ENCODE measurements at places on chromosomes 6 and 20. TPM values are rescaled to one million over a fixed set of nuclear protein-coding genes. Genes with fewer than 3 reads are reported as not detected.

DNA sequence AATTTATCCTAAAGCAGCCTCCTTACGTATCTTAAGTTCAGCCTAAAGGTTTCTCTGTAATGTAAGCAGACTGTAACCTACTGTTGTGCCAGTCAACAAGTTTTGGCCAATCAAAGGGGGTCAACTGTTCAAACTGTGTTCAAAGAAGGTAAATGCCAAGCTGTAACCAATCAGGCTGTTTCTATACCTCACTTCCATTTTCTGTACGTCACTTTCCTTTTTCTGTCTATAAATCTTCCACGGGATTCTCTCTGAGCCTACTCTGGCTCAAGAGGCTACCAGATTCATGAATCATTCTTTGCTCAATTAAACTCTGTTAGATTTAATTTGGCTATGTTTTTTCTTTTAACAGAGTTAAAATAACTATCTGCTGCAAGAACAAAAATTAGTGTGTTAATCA, 5.1 kb upstream of the CALHM6 start:
- DNase-seq, result no peak

- no peak for DNase-seq
Measured at GRCh38 chr20:56373942-56374341, 15.2 kb downstream of the FAM210B start.

- no peak for DNase-seq
Measured at GRCh38 chr6:56403745-56404144, 156.4 kb upstream of the COL21A1 start.

GRCh38 chr6:6609450-6609849, 20.9 kb downstream of the LY86 start:
- DNase-seq, result no peak

DNA sequence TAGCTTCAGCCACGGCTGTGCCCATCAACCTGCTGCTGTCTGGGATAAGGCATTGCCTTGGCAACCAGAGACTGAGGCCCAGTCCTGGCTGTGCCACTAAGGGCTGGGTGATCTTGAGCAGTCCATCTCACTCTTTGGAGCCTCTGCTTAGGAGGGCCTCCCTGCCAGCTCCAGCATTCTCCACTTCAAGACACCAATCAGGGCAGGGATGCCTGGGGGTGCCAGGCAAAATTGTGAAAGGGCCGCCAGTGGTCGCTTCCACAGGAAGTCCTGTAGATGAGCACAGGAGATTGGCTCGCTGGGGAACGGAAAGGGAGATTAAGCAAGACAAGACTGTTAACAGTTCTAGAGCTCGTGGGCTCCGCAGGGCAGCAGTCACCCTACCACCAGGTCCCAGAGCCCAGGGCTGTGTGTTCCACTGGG, at the start of gene RAB44:
Gene RAB44, plus strand, starts transcription at position 346 of the 423 bp plus-strand sequence. CDS start 6,410 bp downstream, outside the sequence.
- DNase-seq, result no peak

- DNase-seq, result no peak
Measured at GRCh38 chr20:24580855-24581254, 111.4 kb downstream of the SYNDIG1 start.

- DNase-seq, result no peak
Measured at GRCh38 chr6:116282698-116283097, 3.0 kb upstream of the TSPYL1 start.

GRCh38 chr6:48747471-48747870, 636.5 kb upstream of the PTCHD4 start:
- no peak for DNase-seq

- no peak for DNase-seq
Measured at GRCh38 chr20:64217539-64218221, 37.9 kb upstream of the PCMTD2 start.

- no peak for DNase-seq
Measured at GRCh38 chr6:12222405-12223366, 67.5 kb upstream of the EDN1 start.

DNA sequence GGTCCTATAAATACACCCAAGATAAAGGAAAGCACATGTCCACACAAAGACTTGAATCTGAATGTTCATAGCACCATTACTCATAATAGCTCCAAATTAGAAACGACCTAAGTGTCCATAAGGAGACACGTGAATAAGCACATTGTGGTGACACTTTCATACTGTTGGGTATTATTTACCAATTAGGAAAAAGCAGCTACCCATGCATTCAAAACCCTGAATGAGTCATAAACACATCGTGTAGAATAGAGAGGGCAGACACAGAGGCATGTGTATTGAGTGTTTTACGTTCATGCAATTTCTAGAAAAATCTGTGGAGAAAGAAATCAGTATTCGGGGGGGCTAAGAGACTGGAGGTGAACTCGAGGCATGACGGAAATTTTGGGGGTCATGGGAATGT, 396.7 kb downstream of the THBS2 start:
- DNase-seq, result no peak

DNA sequence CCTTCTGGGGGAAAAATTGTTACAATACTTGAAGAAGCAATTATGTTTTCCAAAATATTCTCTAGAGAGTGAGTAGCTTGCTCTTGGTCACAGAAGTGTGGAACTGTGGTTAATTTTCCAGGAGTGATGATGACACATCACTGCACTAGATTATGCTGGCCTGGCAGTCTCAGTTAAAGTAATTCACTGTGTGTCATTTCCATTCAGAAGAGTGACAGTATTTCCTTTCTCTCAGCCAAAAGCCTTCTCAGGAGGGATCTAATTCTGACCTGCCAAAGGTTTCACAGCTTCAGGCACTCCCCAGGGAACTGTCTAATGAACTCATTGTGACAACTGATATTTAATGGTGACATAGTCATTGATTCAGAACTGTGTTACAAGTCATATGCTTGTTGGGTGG, 517.5 kb downstream of the TBC1D32 start:
- no peak for DNase-seq

- DNase-seq, result no peak
Measured at GRCh38 chr6:37078814-37079213, 73.4 kb downstream of the FGD2 start.

GRCh38 chr6:26521600-26522391, 16.4 kb upstream of the HMGN4 start:
- peak; percentile 91 for DNase-seq

GRCh38 chr6:139144490-139145085, 9.7 kb downstream of the HECA start:
- DNase-seq, result no peak

- no peak for DNase-seq
Measured at GRCh38 chr6:71072508-71072907, 115.6 kb upstream of the B3GAT2 start.

DNA sequence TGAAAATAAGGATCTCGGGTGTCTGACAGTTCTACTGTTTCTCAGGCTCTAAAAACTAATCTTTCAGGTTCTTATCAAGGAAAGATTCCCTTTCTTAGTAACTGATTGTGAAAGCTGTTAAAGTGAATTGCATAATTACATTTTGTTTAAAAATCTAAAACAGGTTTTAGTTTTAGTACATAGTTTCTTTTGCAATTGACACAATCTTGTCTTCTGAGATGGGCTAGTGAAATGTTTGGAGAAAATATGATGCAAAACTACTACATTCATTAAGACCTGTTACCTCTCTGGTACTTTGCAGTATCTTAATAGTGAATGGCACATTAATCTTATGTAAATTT, 298.4 kb downstream of the UTRN start:
- no peak for DNase-seq

DNA sequence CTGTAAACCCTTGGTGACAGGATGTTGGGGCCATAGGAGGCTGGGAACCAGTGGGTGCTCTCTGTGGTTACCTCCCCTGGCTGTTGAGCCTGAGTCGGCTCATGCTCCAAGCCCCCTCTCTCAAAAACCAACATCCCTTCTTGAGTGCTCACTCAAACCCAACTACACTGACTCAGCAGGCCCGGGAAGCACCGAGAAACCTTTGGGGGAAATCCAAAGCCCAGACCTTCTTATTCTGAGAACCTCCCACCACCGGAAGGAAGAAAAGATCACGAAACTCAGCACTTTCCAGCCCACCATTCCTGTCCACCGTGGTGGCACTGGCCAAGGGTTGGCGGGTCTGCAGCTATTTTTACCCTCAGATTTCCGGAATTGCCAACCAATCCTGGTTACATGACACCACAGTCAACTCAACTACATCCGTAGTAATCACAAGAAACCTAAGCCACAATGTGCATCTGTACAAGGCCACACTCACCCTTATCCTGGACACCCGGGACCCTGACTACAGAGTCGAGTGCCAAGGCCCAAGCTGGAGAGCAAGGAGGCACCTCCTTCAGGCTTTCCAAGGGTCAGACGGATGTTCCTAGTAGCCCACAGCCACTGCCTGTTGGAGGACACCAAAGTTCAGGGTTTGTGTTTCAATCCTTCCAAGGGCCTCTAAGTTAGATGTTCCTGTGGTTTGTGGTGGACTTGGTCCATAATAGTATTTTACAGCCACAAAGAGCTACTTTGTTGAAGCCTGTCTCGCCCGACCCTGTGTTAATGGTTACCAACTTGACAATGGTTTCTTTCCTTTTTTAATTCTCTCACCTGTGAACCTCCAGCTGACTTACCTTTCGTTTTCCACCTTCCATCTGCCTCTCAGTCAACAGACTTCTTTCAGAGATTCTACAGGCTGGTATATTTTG, 317.0 kb downstream of the CDC5L start:
- no peak for DNase-seq

DNA sequence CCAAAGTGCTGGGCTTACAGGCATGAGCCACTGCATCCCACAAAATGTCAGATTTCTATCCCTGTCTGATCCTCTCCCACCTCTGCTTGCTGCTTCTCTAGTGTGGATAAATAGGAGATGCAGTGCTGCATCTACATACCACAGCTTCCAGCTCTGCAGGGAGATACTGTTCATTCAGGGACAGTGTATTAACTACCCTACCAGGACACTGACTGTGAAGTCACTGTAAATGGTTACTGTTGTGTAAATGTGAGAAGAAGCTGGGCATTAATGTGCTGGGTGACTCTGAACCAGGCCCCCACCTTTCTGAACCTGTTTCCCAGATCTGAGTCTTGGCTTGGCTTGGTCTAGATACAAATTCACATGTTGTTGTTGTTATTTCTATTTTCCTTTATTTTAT, 488.6 kb upstream of the SULF2 start:
- no peak for DNase-seq

DNA sequence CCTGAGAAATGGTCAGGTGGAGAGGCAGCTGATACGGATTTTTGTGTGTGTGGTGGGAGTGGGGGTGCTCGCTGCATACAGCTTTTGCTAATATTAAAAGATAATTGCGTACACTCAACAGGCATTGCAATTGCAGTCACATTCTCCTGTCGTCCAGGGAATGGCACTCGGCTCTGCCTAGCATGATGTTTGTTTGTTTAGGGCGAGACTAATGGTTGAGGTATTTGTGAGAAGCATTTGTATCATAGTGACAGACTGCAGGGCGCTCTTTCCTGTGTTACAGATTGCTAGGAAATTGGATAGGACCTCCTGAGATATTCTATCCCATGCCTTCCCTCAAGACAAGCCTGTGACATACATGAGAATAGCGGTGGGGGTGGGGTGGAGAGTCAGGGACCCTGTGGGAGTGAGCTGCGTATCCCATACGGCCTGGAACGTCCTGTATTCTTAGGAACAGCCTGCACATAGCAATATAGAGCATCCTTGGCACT, 207.4 kb downstream of the SOX4 start:
- no peak for DNase-seq

DNA sequence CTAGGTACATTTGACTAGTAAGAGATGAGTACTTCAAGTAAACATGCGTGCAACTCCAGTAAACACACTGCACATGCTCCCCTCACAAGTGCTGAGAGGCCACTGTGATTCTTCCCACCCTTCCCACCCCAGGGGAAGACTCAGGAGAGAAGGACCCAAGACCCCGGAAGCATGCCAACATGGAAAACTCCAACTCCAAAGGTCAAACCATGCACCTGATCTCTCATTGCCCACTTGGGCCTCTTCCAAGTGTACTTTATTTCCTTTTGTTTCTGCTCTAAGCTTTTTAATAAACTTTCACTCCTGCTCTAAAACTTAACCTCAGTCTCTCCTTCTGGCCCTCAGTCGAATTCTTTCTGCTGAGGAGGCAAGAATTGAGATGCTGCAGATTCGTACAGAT, 78.5 kb downstream of the CD83 start:
- DNase-seq, result no peak

- no peak for DNase-seq
Measured at GRCh38 chr6:17525637-17526036, 74.5 kb upstream of the FAM8A1 start.

- DNase-seq, result no peak
Measured at GRCh38 chr20:24389686-24390085, 79.7 kb upstream of the SYNDIG1 start.

DNA sequence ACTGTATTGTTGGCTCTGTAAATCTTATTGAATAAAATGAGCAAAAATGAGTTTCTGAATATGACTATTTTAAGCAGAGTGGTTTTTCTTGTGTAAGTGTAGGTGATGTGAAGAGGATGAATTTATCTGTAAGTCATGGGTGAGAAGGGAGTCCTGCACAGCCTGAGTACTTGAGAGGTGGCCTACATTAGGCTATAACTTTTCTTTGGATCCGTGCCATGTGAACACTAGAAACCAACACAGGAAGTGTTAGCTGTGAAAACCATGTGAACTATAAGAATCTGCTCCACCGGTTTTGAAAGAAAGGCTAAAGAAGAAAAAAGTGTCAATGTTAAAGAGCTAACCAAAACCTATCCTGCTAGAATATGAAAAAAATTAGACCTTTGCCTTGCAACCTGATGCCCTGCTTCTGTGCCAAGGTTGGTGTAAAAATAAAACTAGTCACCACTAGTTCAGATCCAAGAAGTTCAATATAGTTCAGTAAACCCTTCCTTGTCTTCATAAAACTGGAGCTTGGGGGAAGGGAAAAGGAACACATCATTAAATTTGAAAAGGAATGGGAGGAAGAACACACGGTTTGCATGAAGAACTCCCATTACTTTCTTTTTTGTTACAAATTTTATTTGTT, 21.3 kb downstream of the PLCB1 start:
- no peak for DNase-seq

GRCh38 chr20:44247586-44248409, 690 bp downstream of the GDAP1L1 start:
- DNase-seq, result peak; percentile 42

GRCh38 chr20:7500231-7500663, 440.0 kb downstream of the HAO1 start:
- no peak for DNase-seq

The CST2 gene
- 0.07 TPM for polyA plus RNA-seq

The PARD6B gene
- 10.9 TPM for polyA plus RNA-seq

The MEI4 gene
- polyA plus RNA-seq, result 0.09 TPM

The KHDC1L gene
- 0.13 TPM for polyA plus RNA-seq

The CST4 gene
- not detected for polyA plus RNA-seq

The MDFI gene
- polyA plus RNA-seq, result 22.1 TPM

The GSTA1 gene
- 311 TPM for polyA plus RNA-seq

The EYA4 gene
- polyA plus RNA-seq, result 0.21 TPM

The ENPP1 gene
- 9.5 TPM for polyA plus RNA-seq

The ENPP3 gene
- 43.7 TPM for polyA plus RNA-seq

The BEND6 gene
- 1.2 TPM for polyA plus RNA-seq

The SLC25A27 gene
- 52.9 TPM for polyA plus RNA-seq

The SLC17A2 gene
- polyA plus RNA-seq, result 0.01 TPM

The PRRT1 gene
- polyA plus RNA-seq, result 5.3 TPM

The DNAAF9 gene
- 12.9 TPM for polyA plus RNA-seq

The LHFPL5 gene
- polyA plus RNA-seq, result 0.33 TPM

The RSPO3 gene
- polyA plus RNA-seq, result 4.8 TPM

The RHAG gene
- 1.3 TPM for polyA plus RNA-seq
